Kidney tubule cell (primary cell): ENCODE measurements at places on chromosomes 2 and 18.

- peak; percentile 68 for DNase-seq
Measured at GRCh38 chr2:88181511-88181910, 11.4 kb downstream of the THNSL2 start.

- DNase-seq: no peak
Measured at GRCh38 chr18:13290856-13291271, 72.3 kb downstream of the LDLRAD4 start.

- no peak for DNase-seq
Measured at GRCh38 chr18:10405816-10406663, 48.4 kb upstream of the APCDD1 start.

- peak; percentile 95 for DNase-seq
Measured at GRCh38 chr18:62485684-62486083, 37.1 kb upstream of the ZCCHC2 start.

DNA sequence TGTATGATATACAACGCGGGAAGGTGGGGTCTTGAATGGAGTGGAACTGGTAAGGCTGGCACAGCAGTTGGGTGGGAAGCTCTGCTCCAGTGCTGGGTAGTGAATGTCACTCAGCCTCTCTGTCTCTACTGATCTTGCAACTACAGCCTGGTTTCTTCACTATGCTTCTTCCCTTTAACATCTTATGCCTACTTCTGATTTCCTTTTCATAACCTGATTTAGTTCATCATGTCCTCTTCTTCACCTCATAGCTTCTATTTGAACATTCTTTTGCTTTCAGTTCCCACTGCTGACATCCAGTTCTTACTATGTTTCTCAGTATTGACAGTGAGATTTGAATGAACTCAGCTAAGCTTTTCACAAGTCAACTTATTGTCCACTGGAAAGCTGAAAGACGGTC is 286.2 kb downstream of the ARL6IP6 start:
- DNase-seq: no peak
